ENCODE measurements at places on chromosomes 12 and 14.

DNA sequence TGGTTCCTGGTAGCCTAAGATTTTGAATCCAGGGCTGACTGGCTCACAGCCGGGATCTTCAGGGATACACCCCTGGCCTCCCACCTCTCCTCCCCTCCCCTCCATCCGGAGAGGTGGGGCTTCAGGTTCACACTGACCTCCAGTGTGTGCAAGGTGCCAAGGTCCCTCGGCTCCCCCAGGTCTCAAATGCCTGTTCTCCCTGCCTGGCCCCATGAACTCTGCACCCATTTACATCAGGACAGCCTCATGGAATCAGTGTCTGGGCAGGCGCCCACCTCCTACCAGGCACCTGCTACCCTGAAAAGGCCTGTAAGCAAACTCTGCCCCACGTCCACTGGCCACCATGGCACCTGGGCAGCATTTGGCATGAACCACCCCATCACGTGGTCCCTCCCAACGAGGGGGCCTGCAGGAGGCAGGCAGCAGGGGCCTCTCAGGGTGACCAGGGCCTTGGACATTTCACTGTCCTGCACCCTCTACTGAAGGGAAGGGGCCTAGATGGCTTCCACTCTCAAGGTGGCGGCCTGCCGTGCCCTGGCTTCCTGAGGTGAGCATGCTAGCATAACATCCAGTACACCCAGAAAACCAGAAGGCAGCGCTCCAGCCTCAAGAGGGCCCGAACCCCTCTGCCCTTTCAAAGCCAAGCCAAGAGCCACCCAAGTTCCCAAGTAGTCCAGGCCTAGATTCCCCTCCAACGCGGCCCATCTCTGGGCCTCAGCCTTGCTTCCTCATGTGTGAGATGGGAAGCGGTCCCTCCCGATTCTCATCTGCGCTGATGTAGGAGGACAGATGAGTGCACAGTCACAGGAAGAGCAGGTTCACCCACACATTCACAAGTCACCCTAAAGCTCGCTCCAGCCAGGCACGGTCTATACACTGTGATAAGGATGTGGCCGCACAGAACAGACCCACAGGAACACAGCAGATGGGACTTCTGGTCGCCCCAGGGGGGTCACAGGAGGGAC lies 37.3 kb downstream of the CCDC85C start:
- DNase-seq, result no peak

GRCh38 chr14:93055651-93056115 lies 60.0 kb downstream of the ITPK1 start:
- DNase-seq, result no peak

GRCh38 chr14:103456167-103456835 lies 66.3 kb downstream of the CKB start:
- peak; percentile 58 for DNase-seq

DNA sequence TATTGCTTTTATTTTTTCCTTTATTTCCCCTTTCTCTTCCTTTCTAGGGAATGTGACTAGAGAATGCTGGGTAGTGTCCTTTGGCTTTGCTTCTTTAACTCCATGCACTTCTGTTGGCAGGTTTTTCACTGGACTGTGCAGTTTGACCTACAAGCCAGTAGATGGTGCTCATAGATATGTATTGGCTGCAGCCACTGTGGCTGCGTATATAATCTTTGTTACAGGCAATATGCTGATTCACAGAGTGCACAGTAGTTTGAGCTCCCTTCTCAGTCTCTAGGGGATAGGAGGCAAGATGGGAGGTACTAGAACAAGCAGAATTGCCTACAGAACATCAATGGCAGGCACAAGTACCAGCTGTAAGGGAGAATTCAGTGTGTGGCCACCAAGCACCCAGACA lies 503.5 kb downstream of the LRFN5 start:
- peak; percentile 33 for DNase-seq

DNA sequence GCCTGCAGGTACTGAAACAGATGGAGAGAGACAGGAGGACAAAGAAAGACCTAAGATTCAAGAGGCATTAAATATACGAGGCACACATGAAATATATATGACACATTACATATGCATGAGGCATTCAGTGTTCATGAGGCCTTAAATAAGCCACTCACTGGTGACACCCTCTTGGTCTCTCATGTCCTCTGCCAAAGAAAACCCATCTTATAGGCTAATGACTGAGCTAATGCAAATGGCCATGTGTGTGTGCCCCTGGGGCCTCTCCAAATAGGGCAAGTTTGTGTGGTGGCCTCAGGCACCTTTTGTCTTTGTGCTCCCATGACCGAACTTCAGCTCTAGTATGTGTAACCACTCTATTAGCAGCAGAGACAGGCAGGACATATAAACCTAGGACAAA lies 18.8 kb downstream of the COQ6 start:
- DNase-seq, result no peak

GRCh38 chr14:89607453-89607852 lies 190.4 kb upstream of the FOXN3 start:
- DNase-seq, result no peak

DNA sequence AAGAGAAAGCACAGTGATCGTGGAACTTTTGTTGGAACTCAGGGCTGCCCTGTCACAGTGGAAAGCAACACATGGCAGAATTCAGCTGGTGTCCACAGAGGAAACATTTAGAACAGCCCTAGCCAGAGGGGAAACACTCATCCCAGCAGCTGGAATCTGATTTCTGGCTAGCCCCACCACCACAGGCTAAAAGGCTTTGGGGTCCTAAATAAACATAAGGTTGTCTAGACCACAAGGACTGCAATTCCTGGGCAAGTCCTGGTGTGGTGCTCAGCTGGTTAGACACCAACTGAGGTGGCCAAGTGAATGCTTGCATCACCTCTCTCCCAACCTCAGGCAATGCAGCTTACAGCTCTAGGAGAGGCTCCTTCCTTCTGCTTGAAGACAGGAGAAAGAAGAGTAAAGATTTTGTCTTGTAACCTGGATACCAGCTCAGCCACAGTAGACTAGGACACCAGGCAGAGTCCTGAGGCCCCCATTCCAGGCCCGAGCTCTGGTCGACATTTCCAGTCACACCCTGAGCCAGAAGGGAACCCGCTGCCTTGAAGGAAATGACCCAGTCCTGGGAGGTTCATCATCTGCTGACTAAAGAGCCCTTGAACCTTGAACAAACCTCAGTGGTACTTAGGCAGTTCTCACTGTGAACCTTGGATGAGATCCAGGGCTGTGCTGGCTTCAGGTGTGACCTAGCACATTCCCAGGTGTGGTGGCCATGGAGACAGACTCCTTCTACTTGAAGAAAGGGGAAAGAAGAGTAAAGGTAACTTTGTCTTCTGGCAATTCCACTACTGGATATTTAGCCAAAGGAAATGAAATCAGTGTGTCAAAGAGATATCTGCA lies 85.4 kb upstream of the PLXNC1 start:
- DNase-seq, result no peak

- no peak for DNase-seq
Observed at GRCh38 chr12:131600160-131600532, 110.7 kb upstream of the SFSWAP start.

- DNase-seq, result peak; percentile 42
Observed at GRCh38 chr14:92647797-92648279, 100.6 kb downstream of the LGMN start.

DNA sequence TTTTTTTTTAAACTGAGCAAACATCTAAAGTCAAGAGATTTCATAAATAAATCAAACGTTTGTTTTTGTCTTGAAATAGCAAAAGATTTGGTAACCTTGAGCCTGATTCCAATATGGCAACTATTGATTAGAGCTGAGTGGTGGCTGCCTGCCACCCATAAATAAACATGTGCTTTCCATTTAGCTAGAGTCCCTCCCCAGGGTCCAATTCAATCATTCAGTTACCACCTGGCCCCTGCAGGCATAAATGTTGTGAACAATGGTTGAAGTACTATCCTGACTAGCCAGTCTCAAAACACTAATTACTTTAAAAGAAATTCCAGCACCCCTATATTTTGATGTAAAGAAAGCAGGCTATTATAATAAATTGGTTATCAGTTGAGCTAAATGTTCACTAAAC lies 129.7 kb upstream of the GRIP1 start:
- DNase-seq, result no peak

- no peak for DNase-seq
Observed at GRCh38 chr12:127310548-127310947, 956.4 kb upstream of the TMEM132C start.

DNA sequence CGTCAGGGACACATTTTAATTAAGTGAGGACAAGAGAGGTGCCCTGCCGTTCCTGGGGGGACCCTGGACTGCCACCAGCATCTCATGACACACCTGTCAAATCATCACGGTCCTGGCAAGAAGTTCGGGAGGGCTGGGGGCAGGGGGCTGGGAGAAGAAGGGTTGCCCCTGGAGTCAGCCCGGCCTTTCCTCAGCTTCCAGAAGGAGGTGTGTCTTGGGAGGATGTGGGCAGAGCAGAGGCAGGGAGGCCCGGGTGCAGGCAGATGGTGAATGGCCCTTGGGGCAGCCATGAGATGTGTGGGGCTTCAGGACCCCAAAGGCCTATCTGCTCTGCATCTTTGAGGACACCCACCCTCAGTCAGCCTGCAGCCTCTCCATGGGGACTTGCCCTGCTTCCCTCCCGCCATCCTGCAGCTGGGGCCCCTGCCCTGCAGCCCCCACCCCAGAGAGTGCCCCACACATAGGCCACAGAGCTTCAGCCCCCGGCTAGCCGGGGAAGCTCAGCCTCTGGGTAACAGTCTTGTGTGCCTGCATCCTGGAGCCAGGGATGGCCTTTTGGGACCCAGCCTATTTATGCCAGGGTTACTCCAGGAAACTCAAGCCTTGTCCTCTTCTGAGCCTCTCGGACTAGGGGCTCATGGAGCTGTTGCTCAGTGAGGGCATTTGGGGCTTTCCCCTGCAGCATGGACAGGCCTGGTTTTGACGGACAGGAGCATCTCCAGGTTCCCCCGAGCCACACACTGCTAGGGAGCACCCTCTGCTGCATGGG lies 178.5 kb downstream of the KIF26A start:
- DNase-seq, result no peak

DNA sequence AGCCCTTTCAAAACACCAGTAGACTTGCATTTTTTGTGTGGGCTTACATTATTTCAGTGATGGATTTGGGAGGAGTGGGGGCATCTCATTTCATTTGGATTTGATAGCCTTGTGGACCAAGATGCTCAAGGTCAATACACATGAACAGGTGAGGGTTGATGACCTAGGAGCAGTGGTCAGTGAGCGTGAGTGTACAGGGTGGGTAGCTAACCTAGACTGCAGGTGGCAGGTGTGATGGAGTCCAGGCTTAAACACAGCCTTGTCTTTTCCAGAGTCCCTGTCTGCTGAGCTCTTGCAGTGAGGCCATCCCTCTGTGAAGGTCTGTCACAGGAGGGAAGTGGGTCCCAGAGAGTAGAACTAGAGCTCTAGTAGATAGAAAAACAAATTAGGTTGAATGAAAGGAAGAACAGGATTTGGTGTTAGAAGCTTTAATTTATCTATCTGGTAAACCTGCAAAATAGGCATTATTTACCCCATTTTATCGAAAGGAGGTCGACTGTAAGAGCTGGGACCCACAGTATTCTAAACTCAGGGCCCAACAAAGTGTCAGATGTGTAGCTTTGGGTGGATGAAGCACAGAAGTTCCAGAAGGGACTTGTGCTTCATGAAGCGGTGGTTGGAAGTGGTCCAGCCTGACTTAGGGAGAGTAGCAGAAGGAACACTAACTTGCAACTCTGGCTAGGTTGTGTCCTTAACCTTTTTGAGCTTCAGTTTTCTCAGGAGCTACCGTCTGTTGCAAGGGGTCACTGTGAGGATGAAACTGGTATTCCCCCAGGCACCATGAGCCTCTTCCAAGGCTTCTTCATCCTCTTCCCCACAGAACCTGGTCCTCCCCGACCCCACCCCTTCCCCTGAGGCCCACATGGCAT lies 18.2 kb downstream of the RPS6KL1 start:
- DNase-seq, result no peak

GRCh38 chr14:59318908-59319307 lies 130.4 kb downstream of the DAAM1 start:
- peak; percentile 43 for DNase-seq

DNA sequence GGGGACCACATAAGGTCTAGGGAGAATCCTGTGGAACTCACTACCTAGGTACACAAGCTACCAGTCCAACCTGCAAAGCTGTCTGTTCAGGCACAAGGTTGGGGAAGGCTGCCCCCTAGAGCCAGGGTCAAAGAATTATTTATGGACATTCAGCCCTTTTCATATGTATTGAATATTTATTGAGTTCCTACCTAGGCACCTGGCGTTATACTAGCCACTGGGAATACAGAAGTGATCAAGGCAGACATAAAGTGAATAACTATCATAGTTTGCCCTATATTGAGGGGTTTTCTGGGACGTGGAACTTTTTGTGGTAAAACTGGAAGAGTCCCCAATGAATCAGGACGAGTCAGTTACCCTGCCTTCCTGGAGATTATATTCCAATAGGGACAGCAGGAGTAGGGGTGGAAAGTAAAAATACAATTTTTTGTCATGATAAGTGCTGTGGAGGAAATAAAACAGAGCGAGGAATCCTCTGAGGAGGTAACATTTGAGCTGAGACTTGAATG lies 5.8 kb upstream of the SLC48A1 start:
- DNase-seq, result no peak

DNA sequence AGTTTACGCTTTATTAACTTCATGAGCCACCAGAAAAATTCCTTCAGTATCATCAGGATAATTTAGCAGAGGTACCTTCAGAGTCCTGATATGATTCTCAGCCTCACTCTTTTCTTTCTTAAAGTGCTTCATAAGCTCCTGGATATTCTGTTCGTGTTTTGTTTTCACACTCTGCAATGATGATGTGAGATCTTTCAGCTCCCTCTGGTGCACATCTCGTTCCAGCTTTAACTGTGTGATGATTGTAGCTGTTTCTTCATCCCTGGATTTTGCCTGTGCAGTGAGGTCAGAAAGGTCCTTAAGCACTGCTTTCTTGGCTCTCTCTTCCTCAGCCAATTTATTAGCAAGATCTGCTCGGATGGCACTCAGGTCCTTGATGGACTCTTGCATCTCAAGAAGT lies 156.7 kb downstream of the CEP128 start:
- peak; percentile 58 for DNase-seq

GRCh38 chr12:89796798-89797382 lies 88.3 kb upstream of the ATP2B1 start:
- no peak for DNase-seq

DNA sequence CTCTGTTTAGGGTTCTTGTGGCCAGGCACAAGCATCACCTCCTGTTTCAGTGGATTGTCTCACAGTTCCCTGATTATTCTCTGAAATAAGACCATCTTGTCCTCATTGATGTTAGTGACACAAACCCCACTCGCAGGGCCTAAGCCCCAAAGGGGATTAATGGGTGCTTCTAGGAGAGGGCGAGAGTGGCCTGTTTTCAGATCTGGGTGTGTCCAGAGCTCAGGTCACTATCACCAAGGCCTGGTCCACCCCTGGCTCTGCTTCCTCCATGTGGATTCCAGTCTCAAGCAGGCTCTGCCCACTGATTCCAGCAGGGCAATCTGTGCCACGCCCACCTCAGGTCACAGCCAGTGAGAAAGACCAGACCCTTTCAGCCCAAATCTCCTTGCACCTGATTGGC lies 361.9 kb downstream of the ADGRD1 start:
- no peak for DNase-seq

GRCh38 chr12:56749853-56750252 lies 2.3 kb downstream of the PRIM1 start:
- DNase-seq, result no peak

DNA sequence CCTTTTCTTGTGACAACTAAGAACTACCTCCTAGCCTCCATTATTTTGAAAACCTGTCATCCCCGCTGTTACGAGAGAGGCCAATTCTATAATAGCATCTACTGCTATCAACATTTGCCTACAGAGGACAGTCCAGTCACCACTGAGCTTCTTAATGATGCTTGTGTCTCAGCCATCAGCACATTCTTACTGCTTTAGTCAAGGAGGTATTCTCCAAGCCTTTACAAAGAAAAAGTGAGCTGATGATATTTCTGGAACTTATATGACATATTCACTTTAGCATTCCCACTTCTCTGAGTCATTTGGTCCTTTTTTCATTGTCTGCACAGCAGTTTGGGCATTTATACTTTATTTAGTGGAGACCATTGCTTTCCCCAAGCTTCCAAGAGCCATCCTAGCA lies 497.7 kb upstream of the RPL10L start:
- peak; percentile 12 for DNase-seq

All from iris pigment epithelial cell (primary cell).